ENCODE measurements at places on chromosomes 6 and 20.

- no peak for DNase-seq
Observed at GRCh38 chr20:48387675-48388074, 440.1 kb downstream of the PREX1 start.

DNA sequence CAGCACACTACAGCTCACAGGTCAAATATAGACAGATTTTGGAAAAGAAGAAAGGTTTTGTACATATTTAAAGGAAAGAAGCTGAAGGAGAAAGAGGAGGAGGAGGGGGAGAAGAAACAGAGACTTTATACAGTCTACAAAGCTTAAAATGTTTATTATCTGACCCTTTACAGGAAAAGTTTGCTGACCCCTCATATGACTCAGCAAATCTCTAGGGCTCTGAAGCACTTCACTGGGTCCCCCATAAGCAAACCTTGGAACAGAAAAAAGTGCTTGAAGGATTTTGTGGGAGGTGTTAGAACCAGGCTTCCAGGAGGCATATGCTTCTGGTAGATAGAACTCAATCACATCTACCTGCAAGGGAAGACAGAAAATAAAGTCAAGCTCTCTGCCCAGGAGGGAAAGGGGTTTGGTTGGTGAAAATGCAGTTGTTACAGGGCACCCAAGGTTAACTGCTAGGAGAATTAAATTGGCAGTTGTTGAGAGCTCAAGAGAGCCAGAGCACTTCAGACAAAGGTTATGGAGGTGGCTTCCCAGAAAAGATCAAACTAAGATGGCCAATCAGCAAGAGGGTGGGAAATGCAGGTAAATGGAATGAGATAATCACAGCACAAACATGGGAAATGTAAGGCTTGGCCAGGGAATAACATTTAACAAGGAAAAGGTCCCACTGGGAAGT, 207.4 kb upstream of the SGK1 start:
- DNase-seq: no peak

GRCh38 chr20:7702141-7702540, 238.1 kb downstream of the HAO1 start:
- DNase-seq: no peak

DNA sequence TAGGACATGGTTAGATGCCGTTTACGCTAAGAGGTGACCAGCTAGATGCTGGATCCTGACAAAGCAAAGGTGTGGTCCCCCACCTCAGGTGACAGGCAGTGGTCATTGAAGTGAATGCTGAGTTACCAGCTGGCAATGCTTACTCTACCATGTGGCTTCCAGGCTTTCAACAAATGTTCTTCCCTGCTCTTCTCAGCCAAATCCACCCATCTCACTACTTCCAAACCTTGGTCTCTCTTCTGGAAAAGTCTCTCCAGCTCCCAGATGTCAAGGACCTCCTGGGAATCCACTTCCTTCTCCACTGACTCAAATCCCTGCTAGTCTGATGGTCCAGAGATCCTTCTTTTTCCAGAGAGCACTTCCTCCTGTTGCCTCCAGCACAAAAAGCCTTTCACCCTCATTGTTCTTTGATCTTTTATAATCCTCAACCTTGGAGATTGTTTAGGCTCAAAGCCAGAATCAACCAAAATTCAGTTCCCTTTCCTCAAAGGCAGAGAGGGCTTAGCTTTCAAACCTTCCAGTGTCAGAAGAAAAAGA, 228.0 kb downstream of the ZNF217 start:
- DNase-seq: no peak

DNA sequence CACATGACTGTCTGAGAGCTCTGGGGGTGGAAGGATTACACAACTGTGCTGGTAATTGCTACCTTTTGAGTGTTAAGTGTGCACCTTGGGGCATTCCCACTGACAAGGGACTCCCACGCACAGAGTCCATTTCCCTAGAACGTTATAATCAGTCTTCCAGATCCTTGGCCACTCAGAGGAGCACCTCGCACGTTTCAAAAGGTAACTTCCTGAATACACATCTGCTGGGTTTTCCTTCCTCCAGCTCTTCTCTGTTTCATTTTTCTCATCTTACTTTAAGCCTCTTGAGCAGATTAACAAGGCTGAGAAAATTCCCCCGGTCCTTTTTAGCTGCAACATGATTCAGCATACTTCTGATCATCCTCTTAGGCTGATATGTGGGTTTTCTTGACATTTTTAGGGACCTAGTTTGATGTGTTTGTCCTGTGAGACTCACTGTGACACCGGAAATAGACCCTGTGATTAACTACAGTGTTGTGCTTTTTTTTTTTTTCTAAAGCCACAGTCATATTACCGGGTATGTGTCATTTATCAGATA, 98.4 kb upstream of the DUSP22 start:
- DNase-seq: no peak

GRCh38 chr6:50846852-50847155, 28.1 kb downstream of the TFAP2B start:
- no peak for DNase-seq

DNA sequence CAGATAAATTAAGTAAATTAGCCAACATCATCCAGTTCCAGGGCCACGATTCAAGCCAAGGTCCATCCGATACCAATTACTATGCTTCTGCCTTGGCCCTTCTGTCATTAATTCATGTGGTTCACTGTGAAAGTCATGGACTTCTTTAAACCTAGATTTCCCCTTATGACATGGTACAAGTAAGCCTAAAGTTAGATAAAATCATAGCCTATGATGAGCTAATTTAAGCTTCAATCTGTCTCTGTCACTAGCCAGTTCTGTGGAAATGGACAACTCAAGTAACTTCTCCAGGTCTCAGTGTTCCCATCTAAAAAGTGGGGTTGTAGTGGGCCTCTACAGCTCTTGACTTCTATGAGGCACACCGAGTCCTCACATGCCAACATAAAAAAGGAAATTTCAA, 225.5 kb upstream of the MARCKS start:
- DNase-seq: no peak

GRCh38 chr20:17442588-17442987, 88.6 kb downstream of the BFSP1 start:
- no peak for DNase-seq

- DNase-seq: no peak
Observed at GRCh38 chr6:143695969-143696663, 18.4 kb downstream of the PHACTR2 start.

DNA sequence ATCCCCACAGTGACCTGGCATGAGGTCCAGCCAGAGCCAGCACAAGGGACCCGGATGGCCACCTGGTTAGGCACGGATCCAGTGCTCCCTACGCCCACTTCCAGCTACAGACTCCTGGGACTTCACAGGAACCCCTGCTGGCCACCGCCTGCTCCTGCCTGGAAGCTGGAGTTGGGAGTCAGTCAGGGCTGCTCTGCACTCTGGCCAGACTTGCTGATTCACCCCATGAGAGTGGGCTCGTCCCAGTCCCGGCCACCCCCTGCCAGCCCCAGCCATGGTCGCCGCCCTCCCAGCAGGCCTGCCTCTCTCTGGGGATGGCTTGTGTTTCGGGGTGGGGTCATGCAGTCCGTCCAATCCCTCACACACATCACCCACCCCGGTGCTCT, 125.8 kb downstream of the DLL1 start:
- DNase-seq: no peak

- DNase-seq: no peak
Observed at GRCh38 chr20:47535088-47535487, 33.4 kb downstream of the NCOA3 start.

Data from stimulated activated CD8-positive, alpha-beta memory T cell treated with anti-CD3 and anti-CD28 coated beads, Interleukin-7, amount 100 ng/mL, for 1 hour (primary cell).